GM12878 (cell line): ENCODE measurements at places on chromosomes 3 and 15.

DNA sequence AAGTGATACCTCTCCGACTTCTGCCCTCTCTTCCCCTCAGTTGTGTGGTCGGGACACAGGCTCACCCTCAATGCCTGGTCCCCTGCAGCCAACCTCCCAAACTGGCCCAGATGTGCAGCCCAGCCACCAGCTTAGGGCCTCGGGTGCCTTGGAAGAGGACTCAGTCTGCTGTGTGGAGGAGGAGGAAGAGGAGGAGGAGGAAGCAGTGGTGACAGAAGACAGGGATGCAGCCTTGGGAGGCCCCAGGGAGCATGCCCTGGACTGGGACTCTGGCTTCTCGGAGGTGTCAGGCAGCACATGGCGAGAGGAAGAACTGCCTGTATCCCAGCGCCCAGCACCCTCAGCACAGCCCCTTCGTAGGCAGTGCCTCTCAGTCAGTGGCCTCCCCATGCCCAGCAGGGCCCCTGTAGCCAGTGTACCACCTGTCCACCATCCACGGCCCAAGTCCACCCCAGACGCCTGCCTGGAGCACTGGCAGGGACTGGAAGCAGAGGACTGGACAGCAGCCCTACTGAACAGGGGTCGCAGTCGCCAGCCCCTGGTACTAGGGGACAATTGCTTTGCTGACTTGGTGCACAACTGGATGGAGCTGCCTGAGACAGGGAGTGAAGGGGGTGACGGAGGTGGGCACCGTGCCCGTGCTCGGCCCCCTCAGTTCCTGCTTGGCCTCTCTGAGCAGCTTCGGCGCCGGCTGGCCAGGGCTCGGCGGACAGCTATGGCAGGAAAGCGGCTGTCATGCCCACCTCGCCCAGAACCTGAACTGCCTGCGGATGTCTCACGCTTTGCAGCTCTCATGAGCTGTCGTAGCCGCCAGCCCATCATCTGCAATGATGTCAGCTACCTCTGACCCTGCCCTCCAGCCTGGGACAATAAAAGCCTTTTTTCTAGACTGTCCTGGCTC, 1.3 kb downstream of the INKA1 start:
- no peak for DNase-seq

DNA sequence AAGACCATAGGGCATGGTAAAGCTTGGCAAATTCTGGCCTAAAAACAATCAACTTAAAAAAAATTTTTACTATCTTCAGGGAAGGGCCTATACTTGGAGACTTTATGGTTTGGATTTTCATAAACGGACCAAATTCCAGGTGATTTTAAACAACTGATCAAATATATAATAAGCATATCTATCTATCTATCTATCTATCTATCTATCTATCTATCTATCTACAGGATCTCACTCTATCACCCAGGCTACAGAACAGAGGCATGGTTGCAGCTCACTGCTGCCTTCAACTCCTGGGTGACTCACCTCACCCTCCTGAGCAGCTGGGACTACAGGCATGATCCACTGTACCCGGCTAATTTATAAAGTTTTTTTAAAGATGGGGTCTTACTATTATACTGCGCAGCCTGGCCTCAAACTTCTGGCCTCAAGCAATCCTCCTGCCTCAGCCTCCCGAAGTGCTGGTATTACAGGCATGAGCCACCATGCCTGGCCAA, 6.7 kb downstream of the SPPL2A start:
- DNase-seq: no peak

DNA sequence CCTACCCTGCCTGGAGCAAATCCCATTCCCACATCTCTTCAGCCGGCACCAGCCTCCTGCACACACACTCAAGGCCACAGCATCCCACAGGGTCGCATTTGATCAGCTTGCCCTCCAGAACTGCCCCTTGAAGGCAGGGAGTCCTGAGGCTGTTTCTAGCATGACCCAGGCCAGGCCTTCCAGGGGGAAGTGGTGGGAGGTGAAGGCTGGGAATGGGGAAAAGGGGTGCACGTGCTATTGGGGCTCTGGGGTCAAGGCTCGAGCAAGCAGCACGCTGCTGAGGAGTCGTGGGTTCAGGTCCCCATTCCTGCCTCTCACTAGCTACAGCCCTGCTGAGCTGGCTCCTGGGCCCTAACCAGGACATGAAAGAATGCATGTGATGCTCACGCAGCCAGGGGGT, 24.9 kb downstream of the SEMA7A start:
- no peak for DNase-seq

GRCh38 chr15:55344206-55344605, 25.2 kb downstream of the PIGB start:
- DNase-seq: no peak

- no peak for DNase-seq
Measured at GRCh38 chr15:43429687-43430086, 58.8 kb downstream of the TUBGCP4 start.

- DNase-seq: no peak
Measured at GRCh38 chr3:57962448-57962834, 45.8 kb upstream of the FLNB start.

DNA sequence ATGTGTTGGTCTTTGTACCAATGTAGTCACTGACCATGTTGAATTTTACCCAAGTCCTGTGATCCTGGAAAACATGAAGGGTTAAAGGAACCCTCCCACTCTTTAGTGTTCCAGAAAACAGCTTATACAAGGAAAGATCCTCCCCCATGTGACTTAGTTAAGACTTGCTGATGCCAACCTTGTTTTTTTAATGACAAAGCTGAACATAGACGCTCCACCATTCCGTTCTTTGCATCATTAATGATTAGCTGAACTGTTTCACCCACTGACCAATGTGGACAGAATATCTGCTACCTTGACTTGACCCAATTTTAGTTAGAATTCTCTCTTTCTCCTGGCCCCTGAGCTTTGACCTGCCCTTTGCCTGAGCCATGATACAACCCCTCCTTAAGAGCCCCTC, 3.5 kb upstream of the WDR72 start:
- DNase-seq: no peak

DNA sequence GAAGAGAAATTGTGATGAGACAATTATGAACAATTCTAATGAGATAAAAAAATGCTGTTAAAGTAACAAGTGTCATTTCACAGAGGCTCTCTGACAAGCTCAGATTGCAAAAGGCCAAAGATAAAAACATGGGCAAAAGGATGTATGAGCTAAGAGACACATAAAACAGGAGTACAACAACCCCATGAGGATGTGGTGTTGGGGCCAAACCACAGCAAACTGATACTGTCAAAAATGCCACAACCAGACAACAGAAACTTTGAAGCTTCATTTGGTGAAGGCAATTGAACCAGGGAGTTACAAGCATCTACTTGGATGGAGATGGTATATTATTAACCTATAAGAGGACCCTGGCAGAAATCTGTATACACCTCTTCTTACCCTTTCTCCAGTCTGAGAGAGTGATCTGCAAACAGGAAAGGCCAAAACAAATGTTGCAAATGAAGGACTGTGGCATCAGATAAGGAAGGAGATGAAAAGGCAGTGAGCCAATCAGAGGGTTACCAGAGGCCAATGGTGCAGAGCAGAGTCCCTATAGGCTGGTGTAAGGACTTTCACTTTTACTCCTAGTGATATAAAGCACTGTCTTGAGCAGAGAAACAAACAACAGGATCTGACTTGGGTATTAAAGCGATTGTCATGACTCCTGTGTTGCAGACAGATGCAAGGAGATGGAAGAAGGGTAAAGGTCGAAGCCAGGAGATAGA, 659.0 kb downstream of the NTRK3 start:
- DNase-seq: no peak

GRCh38 chr3:51394541-51394940, 3.5 kb downstream of the RBM15B start:
- DNase-seq: no peak

- no peak for DNase-seq
Measured at GRCh38 chr3:48716508-48716981, 476 bp downstream of the IP6K2 start.

DNA sequence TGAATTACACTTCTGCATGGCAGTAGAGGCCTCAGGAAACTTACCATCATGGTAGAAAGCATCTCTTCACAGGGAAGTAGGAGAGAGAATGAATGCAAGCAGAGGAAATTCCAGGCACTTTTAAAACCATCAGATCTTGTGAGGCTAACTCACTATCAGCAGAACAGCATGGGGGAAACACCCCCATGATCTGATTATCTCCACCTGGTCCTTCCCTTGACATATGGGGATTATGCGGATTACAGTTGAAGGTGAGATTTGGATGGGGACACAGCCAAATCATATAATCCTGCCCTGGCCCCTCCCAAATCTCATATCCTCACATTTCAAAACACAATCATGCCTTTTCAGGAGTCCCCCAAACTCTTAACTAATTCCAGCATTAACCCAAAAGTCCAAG, 691.1 kb downstream of the SI start:
- no peak for DNase-seq

GRCh38 chr3:53164911-53165310, 3.9 kb downstream of the PRKCD start:
- DNase-seq: no peak

DNA sequence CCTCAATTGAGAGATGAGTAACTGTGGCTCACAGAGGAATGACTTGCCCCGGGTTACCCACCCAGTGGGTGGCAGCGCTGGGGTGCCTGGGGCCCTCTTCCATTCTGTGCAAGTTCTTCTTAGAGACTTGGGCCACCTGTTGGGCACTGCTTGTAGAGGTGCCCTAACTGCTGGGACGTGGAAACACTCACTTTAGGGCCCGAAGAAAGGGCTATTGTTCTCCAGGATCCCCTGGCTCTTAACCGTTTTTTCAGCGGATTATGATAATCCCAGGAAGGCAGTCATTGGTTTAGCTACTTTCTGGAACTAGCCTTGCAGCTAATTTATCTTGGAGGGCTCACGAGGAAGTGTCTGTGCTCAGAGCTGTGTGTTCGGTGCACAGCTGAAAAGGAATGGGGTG, 66.0 kb upstream of the GCNT3 start:
- no peak for DNase-seq
